ENCODE measurements at places on chromosomes 7 and 10.

DNA sequence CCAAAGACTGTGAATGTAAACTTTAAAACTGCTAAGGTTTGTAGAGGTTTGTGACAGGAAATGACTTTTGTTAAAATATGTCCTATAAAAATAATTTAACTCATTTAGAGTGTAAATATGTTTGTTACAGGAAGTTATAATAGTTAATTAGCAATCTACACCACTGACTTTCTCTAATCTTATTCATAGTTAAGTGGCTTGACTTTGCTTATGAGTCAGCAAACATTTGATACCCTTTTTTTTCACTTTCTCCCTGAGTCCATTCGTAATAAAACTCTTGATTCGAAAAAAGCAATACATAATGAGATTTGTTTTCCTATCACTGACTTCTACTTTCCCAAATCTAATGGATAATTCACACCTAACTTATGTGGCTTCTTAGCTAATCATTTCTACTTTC lies 317.7 kb upstream of the SEMA3C start:
- DNase-seq = no peak

- no peak for DNase-seq
These were observed 79.8 kb downstream of the ABI1 start for GRCh38 chr10:26780793-26781601.

DNA sequence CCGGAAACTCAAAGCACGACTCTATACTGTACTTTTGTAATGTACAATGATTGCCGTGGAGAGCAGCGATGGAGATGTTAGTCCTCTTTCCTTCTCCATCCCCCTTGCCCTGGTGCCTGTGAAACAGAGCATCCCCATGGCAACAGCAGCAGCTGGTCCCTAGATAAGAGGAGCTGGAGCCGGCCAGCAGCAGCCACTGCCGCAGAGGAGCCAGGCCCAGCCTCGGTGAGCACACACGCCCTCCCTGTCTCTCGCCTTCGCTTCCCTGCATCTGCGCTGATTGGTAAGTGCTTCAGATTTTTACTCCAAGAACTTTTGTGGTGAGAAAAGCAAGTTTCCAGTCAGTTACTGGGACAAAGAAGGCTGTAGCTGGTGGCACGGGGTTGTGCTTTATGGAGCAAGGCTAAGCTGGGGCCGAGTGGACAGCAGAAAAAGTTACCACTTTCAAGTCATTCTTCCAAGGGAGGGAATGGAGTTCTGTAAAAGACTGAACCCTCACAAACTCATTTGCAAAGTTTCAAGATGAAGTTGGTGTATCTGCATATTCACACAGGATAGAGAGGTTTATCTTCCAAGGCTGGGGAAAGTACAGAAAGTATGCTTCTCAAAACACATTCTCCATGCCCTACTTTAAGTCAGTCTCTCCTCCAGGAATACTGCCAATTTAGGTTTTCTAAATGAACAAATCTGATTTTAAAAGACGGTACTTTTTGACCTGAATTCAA lies at the start of gene PPP1R17:
TSS of gene PPP1R17 (plus strand) at position 192 of the 725 bp plus-strand sequence. CDS start 5,227 bp downstream, outside the sequence.
- peak; percentile 84 for DNase-seq

GRCh38 chr7:115178835-115179234 lies 256.9 kb downstream of the MDFIC start:
- no peak for DNase-seq

DNA sequence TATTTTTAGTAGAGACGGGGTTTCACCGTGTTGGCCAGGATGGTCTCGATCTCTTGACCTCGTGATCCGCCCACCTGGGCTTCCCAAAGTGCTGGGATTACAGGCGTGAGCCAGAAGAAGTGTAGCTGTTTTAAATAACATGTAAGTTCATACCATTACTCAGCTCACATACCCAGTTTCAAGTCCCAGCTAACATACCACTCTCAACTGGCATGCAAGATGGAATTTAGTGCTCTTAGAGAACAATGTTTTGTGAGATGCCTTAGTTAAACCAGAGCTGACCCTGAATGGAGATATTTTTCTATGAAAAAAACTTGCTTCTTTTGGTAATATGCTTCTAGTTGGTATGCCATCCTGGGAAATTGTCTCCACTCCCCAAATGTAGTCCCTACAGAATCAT lies 37.3 kb downstream of the HBP1 start:
- no peak for DNase-seq

DNA sequence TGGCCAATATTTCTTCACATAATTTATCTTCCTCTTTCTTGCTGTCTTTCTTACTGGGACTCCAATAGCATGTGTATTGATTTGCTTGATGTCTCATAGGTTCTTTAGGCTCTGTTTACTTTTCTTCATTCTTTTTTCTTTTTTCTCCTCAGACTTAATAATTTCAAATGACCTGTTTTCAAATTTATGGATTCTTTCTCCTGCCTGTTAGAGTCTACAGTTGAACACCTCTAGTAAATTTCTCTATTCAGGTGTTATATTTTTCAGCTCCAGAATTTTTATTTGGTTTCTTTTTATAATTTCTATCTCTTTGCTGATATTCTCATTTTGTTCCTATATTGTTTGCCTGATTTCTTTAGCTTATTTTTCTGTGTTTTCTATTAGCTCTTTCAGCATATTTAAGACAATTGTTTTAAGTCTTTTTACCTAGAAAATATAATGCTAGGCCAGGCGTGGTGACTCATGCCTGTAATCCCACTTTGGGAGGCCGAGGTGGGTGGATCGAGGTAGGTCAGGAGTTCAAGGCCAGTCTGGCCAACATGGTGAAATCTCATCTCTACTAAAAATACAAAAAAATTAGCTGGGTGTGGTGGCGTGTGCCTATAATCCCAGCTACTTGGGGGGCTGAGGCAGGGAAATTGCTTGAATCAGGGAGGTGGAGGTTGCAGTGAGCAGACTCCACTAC lies 61.9 kb upstream of the TNS3 start:
- no peak for DNase-seq

DNA sequence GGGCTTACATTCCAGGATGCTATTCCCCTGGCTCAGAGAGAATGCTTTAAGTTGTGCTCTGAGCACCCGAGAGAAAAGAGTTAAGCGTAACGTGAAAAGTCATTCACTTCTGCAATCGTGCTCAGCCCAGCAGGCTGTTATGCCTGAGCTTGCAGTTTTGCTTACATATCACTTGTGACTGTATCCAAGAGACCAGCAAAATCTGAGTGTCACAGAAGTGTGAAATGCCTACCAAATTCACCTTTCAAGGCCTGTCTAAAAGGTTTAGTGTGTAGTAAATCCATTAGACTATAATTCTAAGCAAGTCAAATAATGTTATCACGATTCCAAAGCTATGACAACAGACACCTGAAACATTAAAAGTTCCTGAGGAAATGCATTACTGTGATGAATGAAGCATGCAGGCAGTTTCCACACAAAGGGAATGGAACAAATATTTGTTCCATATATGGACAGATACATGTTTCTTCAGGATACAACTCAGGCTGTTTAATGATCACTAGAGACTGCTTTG lies 20.1 kb downstream of the ITGB1 start:
- no peak for DNase-seq

DNA sequence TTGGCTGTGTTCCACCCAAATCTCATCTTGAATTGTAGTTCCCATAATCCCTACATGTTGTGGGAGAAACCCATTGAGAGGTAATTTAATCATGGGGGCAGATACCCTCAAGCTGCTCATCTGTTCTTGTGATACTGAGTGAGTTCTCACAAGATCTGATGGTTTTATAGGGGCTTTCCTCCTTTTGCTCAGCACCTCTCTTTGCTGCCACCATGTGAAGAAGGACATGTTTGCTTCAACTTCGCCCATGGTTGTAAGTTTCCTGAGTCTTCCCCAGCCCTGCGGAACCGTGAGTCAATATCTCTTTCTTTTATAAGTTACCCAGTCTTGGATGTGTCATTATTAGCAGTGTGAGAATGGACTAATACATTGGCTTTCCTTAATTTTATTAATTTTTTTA lies 527.8 kb downstream of the MDFIC start:
- peak; percentile 31 for DNase-seq

DNA sequence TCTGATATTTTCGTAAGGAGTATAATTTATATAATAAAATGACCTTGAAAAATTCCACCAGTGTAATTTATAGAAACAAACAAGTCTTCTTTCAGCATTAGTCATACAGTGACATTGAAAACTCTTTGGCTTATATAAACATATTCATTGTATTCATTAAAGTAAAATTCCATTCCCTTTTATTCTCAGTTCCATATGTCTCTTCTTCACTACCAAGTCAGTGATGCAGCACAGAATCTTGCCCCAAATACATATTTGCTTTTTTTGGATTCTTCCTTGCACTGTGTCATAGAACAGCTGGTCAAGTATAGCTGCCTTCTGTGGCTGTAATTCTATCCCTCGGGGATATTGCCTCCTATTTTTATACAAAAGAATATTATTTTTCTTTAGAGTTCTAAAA lies 884.5 kb upstream of the POT1 start:
- DNase-seq = peak; percentile 85

DNA sequence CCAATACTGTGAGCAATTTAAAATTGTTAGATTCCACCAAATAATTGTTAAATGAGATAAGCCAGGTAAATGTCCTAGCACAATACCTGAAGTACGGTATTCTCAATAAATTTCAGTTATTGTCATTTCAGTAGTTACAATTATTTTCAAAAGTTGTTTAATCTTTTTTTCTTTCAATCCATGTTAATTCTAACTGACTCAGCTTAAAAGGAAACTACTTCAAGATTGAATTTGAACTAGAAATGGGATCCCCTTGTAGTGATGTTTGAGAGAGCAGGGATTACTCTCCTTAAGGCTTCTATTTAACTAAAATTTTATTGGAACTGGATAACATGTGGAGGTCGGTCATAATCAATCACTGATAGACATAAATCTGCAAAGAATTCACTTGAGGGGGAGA lies 6.9 kb upstream of the AKR1E2 start:
- no peak for DNase-seq

- no peak for DNase-seq
These were observed 251.3 kb upstream of the CHRM2 start for GRCh38 chr7:136617176-136617575.

- DNase-seq = no peak
These were observed 24.6 kb upstream of the MPP7 start for GRCh38 chr10:28327491-28327880.

- no peak for DNase-seq
These were observed 476.2 kb upstream of the GALNT17 start for GRCh38 chr7:70655694-70656093.

DNA sequence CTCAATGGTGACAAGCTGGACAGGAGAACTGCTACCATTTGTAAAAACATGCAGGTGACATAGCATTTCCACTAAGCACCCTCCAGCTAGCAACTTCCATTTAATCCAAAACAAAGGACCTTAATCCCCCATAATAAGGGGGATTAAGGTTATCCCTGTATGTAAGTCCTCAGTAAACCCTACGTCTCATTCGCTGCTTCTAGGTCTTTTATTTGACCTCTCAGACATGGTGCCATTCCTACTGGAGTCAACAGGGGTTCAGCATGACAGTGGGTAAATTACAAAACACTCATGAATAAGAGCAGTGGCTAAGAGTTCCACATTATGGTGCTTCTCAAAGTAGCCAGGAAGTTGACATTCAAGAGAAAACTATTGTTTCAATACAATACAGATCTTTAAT lies 121.8 kb upstream of the CAV2 start:
- no peak for DNase-seq

DNA sequence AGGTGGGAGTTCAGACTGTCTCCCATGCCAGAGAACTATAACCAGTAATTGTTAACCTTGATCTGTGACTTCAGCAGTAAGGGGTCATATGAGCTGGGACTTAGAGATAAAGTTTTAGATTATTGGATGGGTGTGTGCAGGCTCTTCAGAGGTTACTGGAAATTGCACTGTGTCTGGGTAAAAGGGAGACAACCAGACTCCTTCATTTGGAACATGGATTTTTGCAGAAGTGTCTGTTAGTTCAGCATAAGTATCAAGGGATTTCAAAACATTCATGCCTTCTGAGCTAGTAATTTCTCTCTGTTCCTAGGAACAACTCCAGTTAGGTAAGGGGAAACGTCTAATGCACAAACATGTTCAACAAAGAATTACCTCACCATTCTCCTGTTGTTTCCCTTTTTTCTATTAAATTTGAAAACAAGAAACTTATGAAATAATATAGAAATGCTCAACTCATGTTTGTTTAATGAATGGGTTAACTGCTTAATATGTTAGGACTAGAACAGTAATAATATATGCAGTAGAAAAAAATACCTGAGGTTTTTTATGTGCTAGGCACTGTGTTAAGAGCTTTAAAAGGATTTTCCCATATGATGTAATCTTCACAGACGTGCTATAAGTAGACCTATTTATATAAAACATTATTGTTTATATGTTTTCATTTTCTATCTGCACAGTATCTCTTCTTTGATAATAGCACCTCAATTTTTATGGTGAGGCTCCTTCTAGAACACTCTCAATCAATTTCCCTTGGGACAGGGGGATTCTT lies 233.0 kb downstream of the CACNA2D1 start:
- DNase-seq = no peak

DNA sequence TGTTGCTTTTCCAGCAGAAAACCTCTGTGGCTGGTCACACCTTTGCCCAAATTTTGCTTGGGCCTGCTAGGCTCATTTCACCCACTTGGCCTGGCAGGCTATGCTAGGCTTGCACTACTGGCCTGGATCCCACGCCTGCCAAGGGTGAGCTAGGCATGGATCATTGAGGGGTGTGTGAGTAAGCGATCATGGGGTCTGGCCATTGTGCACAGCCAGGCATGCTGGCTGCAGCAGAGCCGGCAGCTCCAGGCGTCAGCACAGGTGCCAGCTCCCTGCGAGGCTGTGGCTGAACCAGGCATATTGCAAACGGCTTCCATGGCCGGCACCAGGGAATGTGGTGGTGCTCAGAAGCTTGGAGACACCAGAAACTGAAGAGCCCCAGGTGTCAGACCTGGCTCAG lies 19.2 kb downstream of the CFAP70 start:
- DNase-seq = no peak

DNA sequence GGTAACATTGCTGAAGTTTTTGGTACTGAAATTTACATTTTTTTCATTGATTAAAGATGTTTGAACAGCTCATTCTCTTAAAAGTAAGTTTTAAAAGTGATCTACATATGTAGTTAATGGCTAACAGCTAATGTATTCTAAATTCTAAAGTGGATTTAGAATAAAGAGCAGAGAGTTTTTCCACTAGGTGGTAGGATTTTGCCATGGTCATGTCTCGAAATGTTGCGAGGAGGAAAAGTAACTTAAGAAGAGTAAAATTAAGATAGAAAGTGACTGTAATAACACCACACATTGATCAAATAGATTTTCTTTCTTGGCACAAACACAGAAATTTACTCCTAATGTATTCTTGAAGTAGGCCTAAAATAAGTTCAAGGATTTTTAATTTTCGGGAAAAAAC lies 19.8 kb downstream of the LSMEM1 start:
- DNase-seq = no peak

GRCh38 chr10:6719561-6719960 lies 139.5 kb upstream of the PRKCQ start:
- DNase-seq = no peak

Measured in NCI-H2171 treated with DMSO at 0.1 percent for 48 hours (cell line).